Airway epithelial cell (primary cell): ENCODE measurements at places on chromosomes 12 and 14. TPM values are rescaled to one million over a fixed set of nuclear protein-coding genes. Genes with fewer than 3 reads are reported as not detected.

Gene DDIT3
- 8.3 and 13.8 TPM in 2 replicates for total RNA-seq

Gene NTF3
- total RNA-seq: not detected in 2 replicates

Gene BDKRB2
- total RNA-seq: 3.9 and 5.3 TPM in 2 replicates

Gene DACT1
- 0.21 TPM in 1 of 2 replicates, not detected in the other for total RNA-seq

Gene KRT4
- 102 and 129 TPM in 2 replicates for total RNA-seq

Gene KRT73
- not detected in 2 replicates for total RNA-seq

Gene OR4K14
- total RNA-seq: not detected in 2 replicates

Gene PLD4
- total RNA-seq: not detected in 2 replicates

Gene KRT6C
- 220 and 261 TPM in 2 replicates for total RNA-seq

Gene NRXN3
- 0.63 and 0.98 TPM in 2 replicates for total RNA-seq

Gene GZMB
- total RNA-seq: not detected in 2 replicates

Gene TAS2R14
- 0.28 TPM in 1 of 2 replicates, not detected in the other for total RNA-seq

Gene MYF6
- not detected in 2 replicates for total RNA-seq

Gene NR4A1
- 1.9 and 6.2 TPM in 2 replicates for total RNA-seq

Gene SERPINA5
- total RNA-seq: not detected in 2 replicates

Gene RNU4-1
- under 0.01 TPM in 2 replicates for total RNA-seq

Gene KRT80
- 6.5 and 7.3 TPM in 2 replicates for total RNA-seq

Gene AGAP2
- 0.14 and 0.56 TPM in 2 replicates for total RNA-seq

Gene JAG2
- 69.5 and 89.4 TPM in 2 replicates for total RNA-seq

Gene LMO3
- total RNA-seq: 10.3 and 10.9 TPM in 2 replicates

Gene PRR13
- total RNA-seq: 111 and 112 TPM in 2 replicates

Gene ACSS3
- 0.21 TPM in 1 of 2 replicates, not detected in the other for total RNA-seq

Gene GLI1
- 0.05 and 0.21 TPM in 2 replicates for total RNA-seq
